Activated CD4-positive, CD25-positive, alpha-beta regulatory T cell treated with anti-CD3 and anti-CD28 coated beads, Interleukin-2, amount 50 U/mL, for 72 hours (primary cell): ENCODE measurements at places on chromosomes 12 and 14.

DNA sequence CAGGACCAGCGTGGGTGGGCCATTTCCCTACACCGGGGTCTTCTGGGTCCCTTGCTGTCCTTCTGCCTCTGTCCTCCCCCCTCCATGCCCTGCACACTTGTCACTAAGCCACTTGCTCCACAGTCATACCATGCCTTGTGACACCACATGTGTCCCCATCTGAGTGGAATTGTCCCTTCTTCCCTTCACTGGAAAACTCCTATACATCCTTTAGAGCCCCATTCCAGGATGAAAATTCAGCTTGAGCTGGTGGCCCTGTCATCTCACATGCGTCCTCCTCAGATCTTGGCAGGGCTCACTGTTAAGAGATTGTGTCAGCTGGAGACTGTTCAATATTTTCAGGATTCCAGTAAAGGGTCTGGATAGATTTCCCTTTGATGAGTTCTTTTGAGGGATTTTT, 87.4 kb downstream of the DNAH10 start:
- no peak for DNase-seq

DNA sequence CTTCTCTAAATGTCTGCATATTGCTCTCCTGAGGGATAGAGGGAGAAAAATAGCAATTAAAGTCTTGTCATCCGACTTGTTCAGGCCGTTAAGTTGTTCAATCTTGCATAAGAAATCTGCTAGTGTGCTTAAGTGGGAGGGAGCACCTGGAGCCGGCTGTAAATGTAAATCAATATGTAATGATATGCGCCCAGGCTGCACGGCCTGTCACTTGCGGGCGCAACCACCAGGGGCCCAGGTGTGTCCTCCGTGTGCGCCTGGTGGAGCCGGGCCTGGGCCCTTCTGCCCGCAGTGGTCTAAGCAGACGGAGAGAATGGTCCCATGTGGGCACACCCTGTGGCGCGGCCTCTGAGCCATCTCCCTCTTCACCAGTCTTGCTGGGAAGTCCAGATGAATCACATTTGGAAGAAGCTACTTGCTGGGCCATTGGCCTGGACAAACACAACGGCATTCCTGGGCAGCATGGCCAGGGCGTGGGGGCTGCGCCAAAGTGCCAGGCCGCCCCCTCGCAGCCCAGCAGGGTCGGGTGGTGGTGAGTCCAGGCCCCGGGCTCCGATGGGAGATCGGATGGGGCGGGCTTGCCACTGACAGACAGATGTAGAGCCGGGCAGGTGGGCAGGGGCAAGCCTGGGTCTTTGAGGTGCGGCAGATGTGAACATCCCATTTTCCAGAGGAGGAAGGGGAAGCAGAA, 193.3 kb upstream of the C14orf180 start:
- no peak for DNase-seq

GRCh38 chr12:62933220-62933601, 1.7 kb downstream of the PPM1H start:
- no peak for DNase-seq

GRCh38 chr12:132014092-132014914, 64.6 kb downstream of the EP400 start:
- no peak for DNase-seq

DNA sequence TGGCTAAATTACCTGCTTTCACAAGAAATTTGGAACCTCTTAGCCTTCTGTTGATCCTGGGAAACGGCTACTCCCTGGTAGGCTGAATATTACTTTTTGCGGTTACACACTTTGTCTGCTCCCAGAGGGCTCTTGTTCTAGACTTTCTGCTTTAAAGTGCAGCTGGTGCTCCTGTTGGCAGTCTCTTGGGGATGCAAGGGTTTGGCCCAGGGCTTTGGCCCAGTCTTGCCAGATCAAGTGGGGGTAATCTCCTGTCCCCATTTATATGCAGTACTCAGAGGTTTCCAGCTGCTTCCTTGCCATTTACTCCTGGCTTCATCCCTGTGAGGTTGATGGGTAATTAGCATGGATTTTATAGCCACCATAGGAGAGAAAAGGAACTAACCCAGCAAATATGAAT, 558.2 kb upstream of the MIS18BP1 start:
- no peak for DNase-seq

DNA sequence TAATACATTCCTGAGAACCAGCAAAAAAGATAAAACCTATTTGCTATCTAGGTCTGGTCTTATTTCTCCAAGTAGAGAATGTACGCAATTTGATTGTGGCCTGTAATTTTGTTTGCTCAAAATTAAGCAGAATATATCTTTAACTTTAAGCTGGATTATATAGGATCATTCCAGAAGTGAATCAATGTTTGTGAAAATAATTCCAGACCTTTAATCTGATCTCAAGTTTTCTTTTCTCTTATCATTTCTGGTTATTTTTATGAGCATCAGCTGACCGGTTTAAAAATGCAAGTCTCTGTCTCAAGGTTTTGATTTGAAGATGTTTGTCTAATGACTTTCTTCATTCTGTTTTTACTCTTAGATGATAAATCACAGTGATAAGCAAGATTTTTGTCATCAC, 997.9 kb upstream of the FLRT2 start:
- no peak for DNase-seq

DNA sequence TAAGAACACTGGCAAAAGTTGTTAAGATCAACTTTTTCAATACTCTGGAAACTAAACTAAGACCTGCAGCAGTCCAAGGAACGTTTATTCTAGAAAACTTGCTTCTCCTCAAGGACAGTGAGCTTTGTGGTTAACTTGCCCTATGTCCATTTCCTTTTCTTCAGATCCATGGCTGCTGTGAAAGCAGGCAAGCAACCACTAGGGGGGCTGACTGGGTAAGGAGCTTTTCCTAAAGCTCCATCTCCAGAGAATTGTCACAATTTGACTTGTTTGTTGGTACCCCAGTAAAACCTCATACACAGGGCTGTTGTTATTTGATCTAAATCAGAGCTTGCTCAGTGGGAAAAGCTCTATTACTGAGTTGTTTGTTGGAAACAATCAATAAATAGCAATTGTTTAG, 10.1 kb upstream of the RPL10L start:
- DNase-seq: no peak

DNA sequence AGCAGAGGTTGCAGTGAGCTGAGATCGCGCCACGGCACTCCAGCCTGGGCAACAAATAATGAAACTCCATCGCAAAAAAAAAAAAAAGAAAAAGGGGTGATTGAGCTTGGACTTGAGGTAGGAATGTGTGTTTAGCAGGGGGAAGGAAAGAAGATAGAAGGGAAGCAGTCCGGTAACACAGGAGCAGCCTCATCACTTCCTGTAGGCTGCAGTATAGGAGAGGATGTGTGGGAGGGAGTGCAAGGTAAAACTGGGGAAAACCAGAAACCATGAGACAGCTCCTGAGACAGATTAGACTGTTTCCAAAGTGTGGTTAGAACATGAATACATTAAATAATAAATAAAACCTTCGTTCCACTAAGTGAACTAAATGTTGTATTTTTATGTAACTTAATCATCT, 49.2 kb downstream of the FGD4 start:
- DNase-seq: no peak

DNA sequence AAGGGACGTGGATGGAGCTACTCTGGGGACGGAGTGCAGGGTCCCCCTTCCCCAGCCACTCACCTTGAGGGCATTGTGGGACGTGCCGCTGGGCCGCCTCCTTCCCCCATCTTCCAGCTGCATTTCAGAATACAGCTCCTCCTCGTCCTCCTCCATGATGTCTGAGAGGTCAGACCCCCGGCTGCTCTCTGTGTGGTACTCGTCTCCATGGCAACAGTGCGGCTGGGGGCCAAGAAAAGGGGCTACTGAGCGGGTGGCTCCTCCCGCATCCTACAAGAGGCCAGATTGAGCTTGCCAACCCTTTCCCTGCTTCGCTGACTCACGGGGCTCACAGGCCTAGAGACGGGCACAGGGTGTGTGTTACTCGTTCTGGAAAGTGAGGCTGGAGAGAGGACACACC, 90.4 kb downstream of the PIWIL1 start:
- DNase-seq: no peak

GRCh38 chr12:93311827-93312226, 65.9 kb upstream of the NUDT4 start:
- DNase-seq: no peak

DNA sequence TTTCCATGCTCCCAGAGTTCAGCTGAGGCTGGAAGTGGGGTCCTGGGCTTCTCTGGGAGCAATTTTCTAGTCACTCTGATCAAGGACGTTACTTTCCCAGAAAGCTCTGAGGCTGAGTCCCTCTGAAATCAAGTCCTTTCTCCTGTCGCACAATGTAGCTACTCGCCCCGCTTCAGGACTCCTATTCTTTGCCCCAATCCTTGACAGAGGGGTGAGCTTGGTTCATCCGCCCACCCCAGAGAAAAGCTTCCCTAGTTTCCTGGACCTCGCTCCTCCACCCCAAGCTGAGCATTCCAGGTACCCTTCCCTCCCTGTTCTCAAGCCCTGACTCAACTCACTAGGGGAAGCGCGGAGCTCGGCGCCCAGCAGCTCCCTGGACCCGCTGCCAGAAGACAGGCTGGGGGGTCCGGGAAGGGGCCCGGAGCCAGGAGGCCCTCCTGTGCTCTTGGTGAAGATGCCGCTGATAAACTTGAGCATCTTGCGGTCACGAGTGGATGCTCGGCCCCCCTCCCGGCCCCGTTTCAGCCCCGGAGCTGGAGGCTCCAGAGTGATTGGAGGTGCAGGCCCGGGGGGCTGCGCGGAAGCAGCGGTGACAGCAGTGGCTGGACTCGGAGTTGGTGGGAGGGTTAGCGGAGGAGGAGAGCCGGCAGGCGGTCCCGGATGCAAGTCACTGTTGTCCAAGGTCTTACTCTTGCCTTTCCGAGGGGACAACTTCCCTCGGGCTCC, 1.6 kb downstream of the AGAP2 start:
- no peak for DNase-seq

DNA sequence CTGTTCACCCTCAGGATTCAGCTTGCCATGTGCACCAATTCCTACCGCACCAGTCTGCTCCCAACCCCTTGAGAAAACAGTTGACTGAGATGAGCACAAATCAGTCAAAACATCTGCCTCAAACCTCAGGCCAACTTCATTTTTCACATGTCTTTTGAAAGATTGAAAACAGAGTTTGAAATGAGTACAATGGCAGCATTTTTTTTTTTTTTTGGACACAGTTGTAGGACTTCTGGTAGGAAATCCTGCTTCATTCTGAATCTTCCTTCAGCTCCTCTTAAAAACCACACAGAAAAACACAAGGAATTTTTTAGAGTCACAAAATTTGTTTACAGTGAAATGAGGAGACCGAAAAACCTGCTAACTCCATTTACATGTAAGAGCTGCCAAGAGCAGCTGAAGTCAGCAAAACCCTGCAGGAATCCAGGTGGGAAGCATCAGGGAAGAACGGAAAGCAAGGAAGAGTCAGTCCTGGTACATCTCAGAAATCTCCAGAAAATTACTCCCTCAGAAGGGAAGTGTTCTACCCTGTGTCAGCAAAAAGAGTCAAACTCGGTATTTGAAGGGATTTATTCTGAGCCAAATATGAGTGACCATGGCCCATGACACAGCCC, 100.3 kb upstream of the TMTC1 start:
- DNase-seq: no peak

- DNase-seq: no peak
Measured at GRCh38 chr14:93752980-93753561, 35.2 kb downstream of the PRIMA1 start.
